ENCODE measurements at places on chromosomes 4 and X.
A peak's percentile ranks its signal among the peaks of the same experiment; 100 is the strongest.

DNA sequence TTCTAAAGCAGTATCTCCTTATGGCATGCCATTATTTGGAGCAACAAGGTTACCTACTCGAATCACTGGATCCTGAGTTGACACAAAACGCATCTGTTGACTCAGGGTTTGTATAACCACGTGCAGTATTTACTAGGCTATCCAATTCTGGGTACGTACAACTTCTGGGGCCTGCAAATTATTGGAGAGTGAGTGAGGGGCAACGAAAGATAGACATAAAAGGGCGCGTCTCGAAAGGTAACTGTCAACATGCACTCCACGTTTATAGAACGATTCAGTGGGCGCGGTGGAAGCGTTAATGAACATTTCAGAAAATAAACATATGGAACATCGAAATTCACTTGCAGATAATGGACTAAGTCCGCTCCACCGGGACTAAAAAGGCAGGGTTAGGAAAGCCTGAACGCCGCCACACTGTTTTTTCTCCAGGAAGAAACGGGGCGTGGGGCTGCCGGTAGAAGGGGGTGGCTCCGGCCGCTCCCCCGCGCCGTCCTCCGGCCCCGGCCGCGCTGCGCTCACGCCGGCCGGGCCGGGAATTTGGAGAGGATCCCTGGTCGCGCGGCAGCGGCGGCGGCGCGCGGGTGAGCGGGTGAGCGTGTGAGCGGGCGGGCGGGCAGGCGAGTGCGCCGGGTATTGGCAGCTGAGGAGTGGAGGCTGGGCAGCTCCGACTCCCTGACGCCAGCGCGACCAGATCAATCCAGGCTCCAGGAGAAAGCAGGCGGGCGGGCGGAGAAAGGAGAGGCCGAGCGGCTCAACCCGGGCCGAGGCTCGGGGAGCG is at the start of gene SMAD1:
SMAD1 (plus strand) TSS at position 690 of the 778 bp plus-strand sequence. CDS start 32,761 bp downstream, outside the sequence.
- DNase-seq = peak; percentile 89

DNA sequence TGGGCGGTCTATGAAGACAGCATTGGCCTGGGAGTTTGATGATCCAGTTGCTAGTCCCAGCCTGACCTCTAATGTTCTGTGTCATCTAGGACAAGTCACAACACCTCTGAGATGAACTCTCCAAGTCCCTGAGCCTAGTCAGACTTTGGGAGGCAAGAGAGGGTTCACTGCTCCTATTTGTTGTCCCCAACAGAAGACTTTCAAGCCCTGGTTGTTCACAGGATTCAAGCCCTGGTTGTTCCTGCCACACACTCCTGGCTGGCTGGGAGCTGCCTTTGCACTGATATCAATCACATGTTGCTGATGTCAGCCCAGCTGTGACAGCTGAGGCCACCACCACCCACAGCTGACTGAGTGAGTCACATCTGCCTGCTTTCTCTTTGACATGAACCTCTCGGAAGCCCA is 253.2 kb upstream of the RASGEF1B start:
- peak; percentile 1 for DNase-seq

DNA sequence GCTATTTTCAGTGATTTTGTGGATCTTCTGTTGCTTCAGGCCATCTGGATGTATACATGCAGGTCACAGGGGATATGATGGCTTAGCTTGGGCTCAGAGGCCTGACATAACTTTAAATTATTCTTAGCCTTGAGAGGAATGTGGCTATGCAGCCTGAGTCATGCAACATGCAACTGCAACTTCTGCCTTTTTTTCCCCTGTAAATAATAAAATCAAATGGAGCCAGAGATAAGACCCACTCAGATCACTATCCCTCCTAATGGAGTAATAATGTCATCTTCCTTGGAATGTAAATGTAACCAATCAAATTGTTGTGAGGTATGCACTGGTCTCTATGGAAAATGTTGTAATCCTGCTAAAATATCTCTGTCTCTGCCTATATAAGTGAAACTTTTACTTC is 54.9 kb downstream of the MAGEB17 start:
- DNase-seq = peak; percentile 77

DNA sequence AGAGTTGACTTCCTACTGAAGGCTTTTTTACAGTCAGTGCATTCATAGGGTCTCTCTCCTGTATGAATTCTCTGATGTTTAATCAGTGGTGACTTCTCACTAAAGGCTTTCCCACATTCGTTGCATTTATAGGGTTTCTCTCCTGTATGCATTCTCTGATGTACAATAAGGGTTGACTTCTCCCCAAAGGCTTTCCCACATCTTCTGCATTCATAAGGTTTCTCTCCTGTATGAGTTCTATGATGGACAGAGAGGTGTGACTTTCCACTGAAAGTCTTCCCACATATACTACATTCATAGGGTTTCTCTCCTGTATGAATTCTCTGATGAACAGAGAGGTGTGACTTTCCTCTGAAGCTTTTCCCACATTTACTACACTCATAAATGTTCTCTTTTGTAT is 45.2 kb downstream of the ZNF674 start:
- no peak for DNase-seq

GRCh38 chrX:18886344-18887161 is 97.4 kb downstream of the PHKA2 start:
- peak; percentile 34 for DNase-seq

DNA sequence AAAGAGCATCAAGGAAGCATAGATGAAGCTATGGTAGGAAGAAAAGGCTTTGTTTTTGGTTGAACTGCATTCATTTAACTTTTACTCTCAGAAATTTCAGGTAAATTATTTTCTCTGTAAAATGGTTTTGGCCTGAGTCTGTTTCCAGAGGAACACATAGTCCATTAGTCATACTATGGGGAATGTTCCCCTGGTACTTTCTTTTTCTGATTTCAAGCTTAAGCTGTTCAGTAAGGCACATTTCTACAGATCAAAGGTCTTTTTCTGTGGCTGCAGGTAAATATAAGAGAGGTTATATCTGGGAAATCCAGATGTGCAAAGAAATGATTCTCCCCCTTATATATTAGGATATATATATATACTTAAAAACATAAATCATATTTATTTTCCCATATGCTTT is 1744.4 kb upstream of the ADGRL3 start:
- no peak for DNase-seq

DNA sequence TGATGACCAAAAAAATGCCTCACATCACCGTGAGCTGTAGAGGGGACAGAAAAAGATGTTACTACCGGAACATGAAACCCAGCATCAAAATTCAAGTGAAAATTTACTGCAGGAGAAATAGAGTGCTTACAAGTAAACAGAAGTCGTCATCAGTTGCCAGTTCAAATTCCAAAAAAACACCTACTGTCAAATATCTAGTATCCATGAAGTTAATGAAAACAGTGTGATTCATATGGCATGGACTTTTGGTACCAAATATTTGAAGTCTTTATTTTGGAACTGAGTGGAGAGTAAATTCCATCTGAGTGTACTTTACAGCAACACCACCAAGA is 388.9 kb upstream of the SPOCK3 start:
- no peak for DNase-seq

DNA sequence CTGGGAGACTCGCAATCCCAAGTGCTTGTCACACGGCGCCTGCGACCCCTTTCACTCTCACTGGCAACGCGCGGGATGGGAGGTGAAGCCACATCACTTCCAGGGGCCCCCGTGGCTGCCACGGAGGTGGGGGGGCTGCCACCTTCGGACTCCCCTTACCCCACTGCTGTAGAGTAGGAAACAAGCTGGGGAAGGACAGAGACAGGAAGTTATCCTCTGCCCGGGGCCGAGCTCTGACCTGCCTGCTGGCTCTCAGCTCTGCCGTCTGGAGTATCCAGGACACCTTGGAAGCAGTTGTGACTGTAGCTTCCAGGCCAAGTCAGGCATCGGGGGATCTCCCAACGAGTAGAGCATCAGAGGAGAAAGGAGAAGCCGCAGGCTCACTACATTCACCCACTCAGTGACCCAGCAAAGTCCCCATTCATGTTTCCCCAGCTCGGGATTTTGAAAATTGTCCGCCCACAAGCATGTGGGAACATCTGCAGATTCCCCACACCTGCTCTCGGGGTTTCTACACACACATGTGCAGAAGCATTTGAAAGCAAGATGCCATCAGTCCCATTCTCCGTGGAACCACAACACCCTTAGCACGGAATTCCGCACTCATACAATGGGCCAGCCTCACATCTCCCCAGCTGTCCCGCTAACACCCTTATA is 10.8 kb downstream of the PDZD4 start:
- DNase-seq = no peak

DNA sequence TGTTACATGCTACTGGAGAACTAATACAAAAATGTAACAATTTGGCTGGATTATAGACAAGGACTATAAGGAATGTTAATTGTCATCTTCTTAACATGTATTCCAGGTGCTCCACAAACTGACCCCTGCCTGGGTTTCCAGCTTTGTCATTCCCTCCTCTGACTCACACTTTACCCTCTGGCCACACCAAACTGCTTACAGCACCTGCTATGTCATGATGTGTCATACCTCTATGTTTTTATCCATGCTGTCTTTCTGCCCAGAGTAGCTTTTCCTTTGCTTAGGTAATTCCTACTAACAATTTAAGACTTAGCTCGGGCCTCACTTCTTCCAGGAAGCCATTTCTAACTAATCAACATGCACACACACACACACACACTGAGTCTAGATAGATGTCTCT is 14.0 kb upstream of the SHROOM4 start:
- DNase-seq = peak; percentile 0

- no peak for DNase-seq
These were observed 843 bp downstream of the RPL34 start for GRCh38 chr4:108620933-108621905.

- no peak for DNase-seq
These were observed 1019.9 kb downstream of the CCSER1 start for GRCh38 chr4:91147067-91147466.

GRCh38 chr4:85807247-85807950 is 332.4 kb downstream of the ARHGAP24 start:
- peak; percentile 86 for DNase-seq

All from fibroblast of skin of abdomen (primary cell).